ENCODE measurements at places on chromosomes 7 and 10.

DNA sequence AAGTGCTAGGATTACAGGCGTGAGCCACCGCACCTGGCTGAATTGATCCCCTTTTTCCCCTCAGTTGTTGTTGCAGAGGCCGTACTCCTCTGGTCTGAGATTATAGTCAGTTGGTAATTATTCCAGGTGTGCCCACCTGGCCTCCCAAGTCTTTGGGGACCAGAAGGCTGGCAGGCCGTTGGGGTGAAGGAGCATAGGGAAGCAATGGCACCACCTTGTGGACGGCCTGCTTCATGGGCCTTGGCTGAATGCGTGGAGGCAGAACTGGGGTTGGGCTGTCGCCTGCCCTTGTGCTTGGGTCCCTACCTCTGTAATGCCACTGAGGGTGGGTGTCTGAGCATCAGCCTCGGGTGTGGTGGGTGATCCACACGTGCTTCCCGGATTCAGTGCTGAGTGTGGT lies 125.7 kb downstream of the RGS10 start:
- DNase-seq = no peak

DNA sequence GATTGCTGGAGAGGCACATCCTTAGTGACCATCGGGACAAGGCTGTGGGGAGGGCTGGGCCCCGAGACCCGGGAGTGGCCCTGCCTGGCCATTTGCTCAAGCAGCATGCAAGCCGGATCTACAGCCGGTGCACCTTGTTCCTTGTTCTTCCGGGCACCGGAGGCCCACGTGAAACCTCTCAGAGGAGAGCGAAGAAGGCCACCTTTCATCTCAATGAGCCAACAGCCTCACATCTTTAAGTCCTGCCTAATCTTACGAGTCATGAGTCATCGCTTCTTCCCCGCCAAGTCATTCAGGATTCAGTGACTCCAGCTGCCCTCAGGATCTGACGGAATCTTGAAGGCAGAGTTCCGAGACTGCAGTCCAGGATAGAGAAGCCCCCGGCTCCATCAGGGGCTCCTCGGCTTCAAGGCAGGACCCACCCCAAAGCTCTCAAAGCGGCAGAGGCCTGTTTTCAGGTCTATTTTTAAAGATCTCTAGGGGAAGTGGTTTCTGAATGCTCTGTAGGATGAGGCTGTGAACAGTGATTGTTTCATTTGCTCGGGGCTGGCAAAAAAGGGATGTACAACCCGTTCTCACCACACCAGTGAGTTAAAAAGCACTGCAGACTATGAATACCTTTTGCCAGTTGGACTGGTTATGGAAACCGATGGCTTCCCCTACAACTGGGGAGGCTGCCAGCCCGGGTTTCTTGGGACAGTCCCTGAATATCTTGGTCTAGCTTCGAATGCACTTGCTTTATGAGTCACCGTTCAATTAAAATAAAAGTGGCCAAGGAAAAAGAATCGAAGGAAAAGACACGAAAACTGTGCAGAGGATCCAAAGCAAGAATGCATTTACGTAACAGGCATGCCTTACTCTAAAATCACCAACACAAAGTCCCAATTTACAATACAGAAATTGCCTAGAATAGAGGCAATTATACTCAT lies 57.2 kb upstream of the ECHDC3 start:
- no peak for DNase-seq

- no peak for DNase-seq
Measured at GRCh38 chr7:20280475-20281351, 50.0 kb upstream of the ITGB8 start.

GRCh38 chr10:112280205-112280921 lies 2.8 kb upstream of the TECTB start:
- DNase-seq = no peak

DNA sequence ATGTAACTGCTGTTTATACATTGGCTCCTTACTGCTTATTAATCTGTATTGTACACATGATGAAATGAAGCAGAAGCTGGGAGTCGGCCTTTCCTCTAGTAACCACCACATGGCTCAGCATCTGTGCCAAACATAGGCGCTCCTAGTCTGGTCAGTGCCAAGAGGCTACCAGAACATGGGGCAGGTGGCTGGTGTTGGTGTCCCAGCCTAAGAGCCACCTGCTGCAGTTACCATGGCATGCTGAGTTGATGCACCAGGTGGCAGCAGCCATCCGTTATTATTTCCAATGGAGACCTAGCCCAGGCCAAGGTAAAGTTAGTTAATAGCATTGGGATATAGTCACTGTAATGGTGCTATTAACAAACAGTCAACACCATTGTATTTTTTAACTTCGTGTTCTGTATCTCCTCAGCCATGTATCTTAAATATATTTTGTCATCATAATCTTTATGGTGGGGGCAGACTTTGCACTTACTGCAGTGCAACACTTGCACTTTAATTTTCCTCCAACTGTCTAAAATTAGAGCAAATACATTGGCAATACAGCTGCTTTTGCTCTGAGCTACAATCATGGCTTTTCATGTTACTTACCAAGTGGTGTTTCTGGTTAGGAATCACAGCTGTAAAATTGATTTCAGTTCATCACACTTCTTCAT lies 33.1 kb downstream of the HBP1 start:
- no peak for DNase-seq
